ENCODE measurements at places on chromosomes 5 and 9. TPM values are rescaled to one million over a fixed set of nuclear protein-coding genes. Genes with fewer than 3 reads are reported as not detected.

The PCDHA10 gene
- 0.02 TPM for total RNA-seq

The GFI1B gene
- 0.17 TPM for total RNA-seq

The CORO2A gene
- 1.1 TPM for total RNA-seq

The BAAT gene
- total RNA-seq = 0.23 TPM

The NSG2 gene
- not detected for total RNA-seq

The CAMK4 gene
- total RNA-seq = 0.20 TPM

The PTPRD gene
- total RNA-seq = 0.43 TPM

The PPP2R2B gene
- 0.12 TPM for total RNA-seq

The PCDHB14 gene
- total RNA-seq = 0.17 TPM

The WHRN gene
- 5.0 TPM for total RNA-seq

The GRM6 gene
- not detected for total RNA-seq

The SPRY4 gene
- total RNA-seq = 8.4 TPM

The TUSC1 gene
- total RNA-seq = 6.6 TPM

The RNF180 gene
- total RNA-seq = 0.26 TPM

The KCNIP1 gene
- not detected for total RNA-seq

The TIMD4 gene
- total RNA-seq = 1.6 TPM

The SLC25A48 gene
- not detected for total RNA-seq

The BARX1 gene
- 12.9 TPM for total RNA-seq

The PCDHB3 gene
- total RNA-seq = not detected

The TARS1 gene
- total RNA-seq = 126 TPM

The SPATA31A1 gene
- total RNA-seq = not detected

The AHRR gene
- 3.8 TPM for total RNA-seq

The RMRP gene
- total RNA-seq = 8.1 TPM

The SLC36A3 gene
- not detected for total RNA-seq

The MARCHF3 gene
- total RNA-seq = 1.3 TPM

The LCN10 gene
- not detected for total RNA-seq

The C5 gene
- total RNA-seq = 12.4 TPM

The SLC36A1 gene
- total RNA-seq = 8.5 TPM

The SH3TC2 gene
- total RNA-seq = 0.41 TPM

The RABGAP1 gene
- total RNA-seq = 13.7 TPM

The CYLC2 gene
- total RNA-seq = not detected

The LURAP1L gene
- total RNA-seq = 29.7 TPM

The NTNG2 gene
- 3.1 TPM for total RNA-seq

The PTGS1 gene
- 2.1 TPM for total RNA-seq

The TRIM36 gene
- 1.5 TPM for total RNA-seq

The PCDHB8 gene
- total RNA-seq = 0.19 TPM

The DTWD2 gene
- total RNA-seq = 1.1 TPM

The ACSL6 gene
- total RNA-seq = 0.06 TPM

The PCDHB15 gene
- total RNA-seq = not detected

The PTGES gene
- 175 TPM for total RNA-seq

The PTGR1 gene
- 348 TPM for total RNA-seq

The FBP2 gene
- total RNA-seq = not detected

The GABRA6 gene
- total RNA-seq = not detected

The PTRH1 gene
- total RNA-seq = 18.8 TPM

The SLC34A1 gene
- total RNA-seq = not detected

The C5orf34 gene
- total RNA-seq = 5.1 TPM

The PCA3 gene
- not detected for total RNA-seq

The CDH9 gene
- total RNA-seq = not detected

The SLC6A18 gene
- total RNA-seq = not detected

The FOXD4L3 gene
- not detected for total RNA-seq

The ANKRD18A gene
- 13.1 TPM for total RNA-seq

The TRIP13 gene
- total RNA-seq = 71.3 TPM

The APBA1 gene
- total RNA-seq = 0.31 TPM

The FOXB2 gene
- total RNA-seq = not detected

The ECSCR gene
- total RNA-seq = not detected

The PNPLA7 gene
- 0.59 TPM for total RNA-seq

Data from A549 treated with Mapracorat at 1 μM for 4 hours (cell line).